ENCODE measurements at places on chromosomes 6 and 20.
A peak's percentile ranks its signal among the peaks of the same experiment; 100 is the strongest.

DNA sequence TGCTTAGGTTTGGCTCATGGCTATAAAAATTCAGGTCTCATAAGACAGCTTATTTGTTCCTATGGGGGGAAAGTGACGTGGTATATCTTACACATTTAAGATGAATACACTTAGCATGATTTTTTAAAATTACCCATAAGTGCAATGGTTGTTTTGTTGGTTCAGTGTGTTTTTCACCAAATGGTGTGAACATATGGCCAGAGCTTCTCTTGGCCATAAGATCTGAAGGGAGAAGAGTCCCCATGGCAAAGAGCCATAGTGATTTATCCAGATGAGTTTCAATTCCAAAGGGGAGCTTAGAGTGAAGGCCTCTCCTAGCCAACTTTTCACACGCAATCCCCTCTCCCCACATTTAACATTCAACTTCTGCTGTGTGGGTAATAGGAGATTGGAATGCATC lies 107.6 kb downstream of the TMEM242 start:
- no peak for DNase-seq

GRCh38 chr6:119043265-119043664 lies 35.2 kb downstream of the FAM184A start:
- DNase-seq = no peak

- DNase-seq = no peak
Measured at GRCh38 chr6:170296423-170296745, 5.5 kb upstream of the DLL1 start.

DNA sequence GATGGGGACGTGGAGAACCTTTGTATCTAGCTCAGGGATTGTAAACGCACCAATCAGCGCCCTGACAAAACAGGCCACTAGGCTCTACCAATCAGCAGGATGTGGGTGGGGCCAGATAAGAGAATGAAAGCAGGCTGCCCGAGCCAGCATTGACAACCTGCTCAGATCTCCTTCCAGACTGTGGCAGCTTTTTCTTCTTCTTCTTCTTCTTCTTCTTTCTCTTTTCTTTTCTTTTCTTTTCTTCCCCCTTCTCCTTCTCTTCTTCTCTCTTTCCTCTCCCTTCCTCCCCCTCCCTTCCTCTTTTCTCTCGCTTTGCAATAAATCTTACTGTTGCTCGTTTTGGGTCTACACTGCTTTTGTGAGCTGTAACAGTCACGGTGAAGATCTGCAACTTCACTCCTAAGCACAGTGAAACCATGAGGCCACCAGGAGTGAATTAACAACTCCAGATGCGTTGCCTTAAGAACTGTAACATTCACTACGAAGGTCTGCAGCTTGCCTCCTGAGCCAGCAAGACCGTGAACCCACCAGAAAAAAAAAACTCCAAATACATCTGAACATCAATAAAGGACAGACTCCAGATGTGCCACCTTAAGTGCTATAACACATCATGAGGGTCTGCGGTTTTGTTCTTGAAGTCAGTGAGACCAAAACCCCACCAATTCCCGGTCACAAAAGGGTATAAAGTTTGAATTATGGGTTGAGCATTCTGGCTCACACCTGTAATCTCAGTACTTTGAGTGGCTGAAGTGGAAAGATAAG lies 19.6 kb upstream of the SERPINB1 start:
- no peak for DNase-seq

DNA sequence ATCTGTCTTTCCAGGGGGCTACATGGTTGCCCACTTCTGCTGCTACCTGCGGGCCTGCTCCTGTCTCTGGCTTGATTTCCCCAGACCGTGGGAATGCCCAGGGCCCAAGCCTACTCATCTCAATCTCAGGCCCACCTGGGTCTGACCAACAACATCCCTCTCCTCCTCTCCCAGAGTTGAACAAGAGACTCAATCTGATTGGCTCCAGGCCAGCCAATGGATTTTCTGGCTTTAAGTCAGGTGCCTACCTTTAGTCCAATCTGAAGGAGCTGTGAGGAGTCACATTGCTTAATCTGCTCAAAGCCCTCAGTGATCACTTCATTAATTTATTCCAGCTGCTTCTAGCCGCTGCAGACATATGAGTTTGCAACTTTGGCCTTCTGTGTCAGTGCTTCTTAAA lies 162.4 kb upstream of the KCNG1 start:
- DNase-seq = no peak

- DNase-seq = no peak
Measured at GRCh38 chr20:829551-829950, 4.0 kb upstream of the FAM110A start.

- DNase-seq = no peak
Measured at GRCh38 chr20:8726460-8726859, 342.4 kb upstream of the PLCB4 start.

- peak; percentile 70 for DNase-seq
Measured at GRCh38 chr20:33697129-33697528, 10.9 kb upstream of the E2F1 start.

All from left hindlimb (tissue), 1 donor.